ENCODE measurements at places on chromosomes 7 and 10.

DNA sequence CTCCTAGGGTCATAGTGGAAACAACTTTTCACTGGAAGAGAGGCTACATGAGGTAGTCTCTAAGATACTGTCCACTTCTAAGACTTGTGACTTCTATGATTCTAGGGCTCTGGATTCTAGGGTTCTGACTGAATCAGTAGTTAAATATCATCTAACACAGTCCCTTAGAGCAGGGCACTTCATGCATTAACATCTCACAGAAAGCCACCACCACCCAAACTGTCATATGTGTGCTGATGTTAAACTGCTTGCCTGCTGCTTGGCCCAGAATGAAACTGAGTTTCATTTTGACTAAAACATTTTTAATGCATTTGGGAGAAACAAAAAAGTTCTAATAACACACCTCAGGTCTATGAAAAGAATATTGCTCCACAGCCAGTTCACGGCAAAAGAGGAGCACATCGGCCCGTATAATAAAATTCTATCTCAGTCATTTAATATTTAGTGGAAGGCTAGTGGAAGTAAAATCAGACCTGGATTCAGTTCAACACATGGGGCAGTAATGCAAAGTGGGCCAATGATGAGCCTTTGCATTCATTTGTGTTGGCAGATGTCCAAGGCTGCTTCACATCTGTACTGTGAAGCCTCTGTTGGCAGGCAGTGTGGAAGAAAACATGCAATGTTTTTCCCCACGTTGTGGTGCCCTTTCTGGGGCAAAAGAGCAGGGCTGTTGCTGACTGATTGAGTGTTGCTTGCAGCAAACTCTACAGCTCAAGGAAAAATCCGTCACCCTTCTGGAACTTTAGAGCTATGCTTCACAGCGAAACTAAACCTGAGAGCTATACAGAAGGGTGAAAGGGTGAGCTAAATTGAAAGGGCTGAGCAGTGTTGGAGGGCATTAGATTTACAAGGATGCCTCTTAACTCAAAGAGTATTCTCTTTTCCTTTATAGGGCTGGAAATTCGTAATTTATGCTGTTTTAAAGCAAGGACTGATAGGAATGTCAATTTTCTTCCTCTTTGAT, 33.5 kb upstream of the AUTS2 start:
- DNase-seq: no peak

GRCh38 chr7:112084520-112084971, 121.7 kb downstream of the DOCK4 start:
- DNase-seq: no peak

GRCh38 chr10:13412894-13413293, 64.8 kb upstream of the SEPHS1 start:
- no peak for DNase-seq

DNA sequence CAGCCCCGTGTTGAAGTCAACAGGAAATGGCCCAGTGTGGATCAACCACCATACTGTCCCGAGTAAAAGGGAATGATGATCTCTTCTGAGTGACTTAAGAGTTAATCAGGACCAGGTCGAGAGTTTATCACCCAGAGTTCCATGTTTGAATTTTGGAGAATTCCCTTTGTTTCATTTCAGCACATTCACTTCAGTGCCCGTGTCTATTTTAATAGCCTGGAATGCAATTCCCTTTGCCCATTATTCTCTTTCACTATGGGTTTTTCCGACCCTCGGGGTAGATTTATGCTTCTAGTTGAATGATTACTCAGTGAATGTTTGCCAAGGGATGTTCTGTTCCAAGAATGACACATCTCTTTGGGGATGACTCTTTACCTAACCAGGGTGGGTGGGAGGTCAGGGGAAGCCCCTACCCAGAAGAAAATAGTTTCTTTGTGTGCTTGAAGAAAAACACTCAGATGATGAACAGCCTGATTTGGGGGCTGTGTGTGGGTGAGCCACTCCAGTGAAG, 594.9 kb downstream of the INHBA start:
- DNase-seq: no peak

GRCh38 chr10:94192333-94192732, 170.4 kb downstream of the NOC3L start:
- no peak for DNase-seq

DNA sequence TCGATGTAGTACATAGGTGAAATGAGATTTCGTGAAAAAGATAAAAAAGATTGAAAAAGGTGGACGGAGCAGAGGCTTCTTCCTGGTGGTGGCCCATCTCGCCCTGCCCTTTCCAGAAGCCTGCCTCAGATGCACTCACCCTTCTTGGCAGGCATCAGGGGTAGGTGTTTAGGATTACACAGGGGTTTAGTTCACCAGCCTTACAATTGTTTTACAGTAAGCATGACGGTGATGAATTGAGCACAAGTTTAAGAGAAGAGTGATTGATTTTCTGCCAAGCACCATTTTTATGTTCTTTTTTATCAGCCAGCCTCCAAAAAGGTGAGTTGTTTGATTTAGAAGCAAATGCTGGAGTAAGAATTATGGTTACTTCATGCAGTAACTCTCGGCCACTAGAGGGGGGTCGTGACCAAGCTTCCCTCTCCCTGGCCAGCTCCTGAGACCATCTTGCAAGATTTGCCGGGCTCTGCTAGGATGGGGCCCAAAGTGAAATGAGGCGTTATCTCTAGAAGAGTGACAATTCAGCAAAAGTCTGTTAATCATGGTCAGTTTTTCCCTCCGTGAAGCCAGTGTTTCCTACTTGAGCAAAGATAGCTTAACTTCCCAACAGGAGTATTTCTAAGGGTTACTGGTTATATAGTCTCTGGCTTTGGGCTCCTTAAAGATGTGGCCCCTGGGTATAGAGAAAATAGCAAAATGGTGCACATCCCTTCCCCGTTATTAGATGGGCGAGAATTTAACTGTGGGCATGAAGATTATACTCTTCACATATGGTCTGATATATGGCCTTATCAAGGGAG, 228.8 kb downstream of the BMPER start:
- no peak for DNase-seq

- no peak for DNase-seq
Observed at GRCh38 chr10:68133523-68133922, 24.2 kb downstream of the MYPN start.

- DNase-seq: no peak
Observed at GRCh38 chr7:108236681-108237415, 106.7 kb upstream of the LAMB4 start.

GRCh38 chr7:131664570-131664969, 108.1 kb upstream of the PODXL start:
- DNase-seq: no peak

GRCh38 chr7:22052674-22053365, 107.1 kb upstream of the CDCA7L start:
- no peak for DNase-seq

DNA sequence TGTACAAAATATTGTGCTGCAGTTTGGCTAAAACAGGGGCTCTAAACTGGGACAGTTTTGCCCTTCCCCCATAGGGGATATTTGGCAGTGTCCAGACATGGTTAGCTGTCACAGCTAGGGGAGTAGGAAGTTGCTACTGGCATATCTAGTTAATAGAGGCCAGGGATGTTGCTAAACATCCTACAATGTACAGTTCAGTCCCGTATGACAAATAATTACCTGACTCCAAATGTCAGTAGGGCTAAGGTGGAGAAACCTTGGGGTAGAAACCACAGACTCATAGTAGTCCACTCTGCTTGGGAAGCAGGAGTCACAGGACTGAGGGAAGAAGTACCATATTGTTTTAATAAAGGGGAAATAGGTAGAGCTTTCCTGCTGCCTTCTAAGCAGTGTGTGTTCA, 39.8 kb downstream of the WBP1L start:
- no peak for DNase-seq

DNA sequence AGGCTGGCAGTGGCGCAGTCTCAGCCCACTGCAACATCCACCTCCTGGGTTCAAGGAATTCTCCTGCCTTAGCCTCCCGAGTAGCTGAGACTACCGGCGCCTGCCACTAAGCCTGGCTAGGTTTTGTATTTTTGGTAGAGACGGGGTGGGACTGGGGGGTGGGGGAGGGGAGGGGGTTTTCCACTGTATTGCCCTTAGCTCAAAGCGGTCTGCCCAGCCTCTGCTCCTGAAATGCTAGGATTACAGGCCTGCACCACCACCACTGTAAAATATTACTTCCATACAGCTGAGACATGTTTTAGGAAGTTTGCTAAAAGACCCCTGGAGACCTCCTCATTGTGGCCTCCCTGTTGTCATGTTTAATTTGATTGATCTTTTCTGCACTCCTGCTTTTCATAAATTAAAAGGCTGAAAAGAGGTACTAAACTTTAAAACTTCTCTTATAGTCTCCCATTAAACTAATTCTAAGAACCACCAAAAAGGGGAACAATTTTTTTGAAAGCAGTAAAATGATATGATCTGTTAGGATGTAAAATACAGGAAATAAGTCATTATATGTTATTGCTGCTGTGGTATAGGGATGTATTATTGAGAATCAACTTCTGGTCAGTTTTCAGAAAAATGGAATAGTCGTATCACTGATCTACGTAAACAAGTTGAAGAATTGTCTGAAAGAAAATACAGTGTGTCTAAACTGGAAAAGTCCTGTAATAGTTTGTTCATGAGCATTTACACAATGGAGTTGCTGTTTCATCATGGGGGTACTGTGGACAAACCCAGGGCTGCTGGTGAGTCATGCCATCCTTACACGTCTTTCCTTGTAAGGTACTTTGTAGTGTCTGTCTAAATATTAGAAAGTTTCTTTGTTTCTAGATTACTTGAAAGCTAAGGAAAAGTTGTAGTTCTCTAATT, 72.9 kb upstream of the TMEM248 start:
- no peak for DNase-seq

DNA sequence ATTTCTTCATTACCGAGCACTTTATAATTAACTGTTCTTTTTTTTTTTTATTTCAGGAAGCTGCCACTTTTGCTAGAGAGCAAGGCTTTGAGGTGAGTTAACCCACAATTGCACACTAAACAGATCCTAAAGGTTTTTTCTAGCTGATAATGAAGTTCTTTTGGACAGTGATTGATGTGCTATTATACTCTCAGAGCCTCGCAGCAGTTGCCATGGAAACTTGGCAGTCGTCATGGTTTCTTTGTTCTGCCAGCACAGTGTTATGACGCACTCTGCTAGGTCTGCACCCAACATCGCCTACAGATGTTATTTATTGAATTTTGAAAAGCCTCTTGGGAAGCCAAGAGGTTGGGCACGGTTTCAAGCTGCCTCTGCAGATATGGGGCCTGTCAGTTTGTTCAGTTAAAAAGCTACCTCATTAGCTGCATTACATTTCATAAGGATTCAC, 237.2 kb upstream of the KAT6B start:
- DNase-seq: peak; percentile 93

GRCh38 chr7:30896783-30897637, 14.6 kb upstream of the AQP1 start:
- no peak for DNase-seq

- DNase-seq: no peak
Observed at GRCh38 chr7:24778543-24779282, 21.4 kb upstream of the GSDME start.

DNA sequence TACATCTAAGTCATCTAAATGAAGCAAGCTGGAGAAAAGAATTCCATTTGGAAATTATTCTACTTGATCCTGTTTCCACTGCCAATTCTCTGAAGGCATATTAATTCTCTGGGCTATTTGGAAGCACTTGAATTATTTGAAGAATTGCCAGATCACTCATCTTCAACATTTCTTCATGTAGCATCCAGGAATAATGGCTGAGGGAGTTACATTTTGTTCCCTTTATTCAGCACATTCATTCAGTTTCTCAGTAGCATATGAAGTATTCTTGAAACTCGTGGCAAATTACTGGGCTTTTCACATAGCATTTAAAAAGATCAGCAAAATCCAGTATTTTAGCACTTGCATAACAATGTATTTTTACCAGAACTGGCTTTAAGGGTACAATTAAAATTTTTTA, 127.1 kb upstream of the VIPR2 start:
- DNase-seq: no peak

DNA sequence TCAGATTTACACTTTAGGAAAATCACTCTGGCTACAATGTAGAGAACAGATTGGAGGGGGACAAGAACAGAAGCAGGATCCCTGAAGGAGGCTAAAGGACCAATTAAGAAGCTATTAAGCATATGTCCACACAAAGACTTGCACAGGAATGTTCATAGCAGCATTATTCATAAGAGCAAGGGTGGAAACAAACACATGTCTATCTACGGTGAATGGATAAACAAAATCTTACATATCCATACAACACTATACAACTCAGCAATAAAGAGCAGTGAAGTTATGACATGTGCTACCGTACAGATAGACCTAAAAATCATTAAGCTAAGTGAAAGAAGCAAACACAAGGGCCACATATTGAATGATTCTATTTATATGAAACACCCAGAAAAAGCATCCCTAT, 10.4 kb downstream of the CHCHD3 start:
- DNase-seq: no peak

DNA sequence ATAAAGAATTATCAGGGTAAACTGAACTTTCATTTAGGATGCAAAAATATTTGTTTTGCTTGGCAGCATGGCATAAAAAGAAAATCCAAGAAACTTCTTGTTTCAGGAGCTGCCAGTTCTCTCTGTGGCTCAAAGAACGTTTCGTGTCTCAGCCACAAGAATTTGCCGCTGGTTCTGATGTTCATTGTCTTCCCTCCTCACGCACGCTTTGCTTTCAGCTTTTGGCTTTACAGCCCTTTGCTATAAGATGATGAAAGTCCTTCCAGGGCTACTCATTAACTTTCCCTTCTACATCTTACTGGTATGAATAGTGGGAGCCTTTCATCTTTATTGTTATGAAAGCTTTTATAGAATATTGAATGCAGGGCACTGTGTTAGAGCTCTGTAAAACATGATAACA, 124.7 kb downstream of the BICC1 start:
- DNase-seq: no peak

GRCh38 chr7:71705217-71705616, 573.3 kb downstream of the GALNT17 start:
- no peak for DNase-seq

DNA sequence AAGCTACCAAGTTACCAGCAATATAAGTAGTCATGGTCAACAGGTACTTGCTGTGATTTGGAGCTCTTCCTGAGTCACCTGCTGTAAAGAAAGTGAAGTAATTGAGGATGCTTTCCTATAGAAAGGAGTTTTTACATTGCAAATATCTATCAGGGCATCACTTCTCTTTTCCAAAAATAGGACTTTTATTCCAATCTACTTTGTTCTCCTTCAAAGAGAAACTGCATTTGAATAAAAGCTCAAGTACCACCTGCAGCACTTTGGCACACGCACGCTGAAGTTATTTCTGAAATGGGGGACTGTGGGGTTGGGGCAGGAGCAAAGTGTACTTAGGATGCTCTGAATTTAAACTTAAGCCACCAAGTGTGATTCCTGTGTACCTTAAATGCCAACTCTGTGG, 81.8 kb upstream of the PRKAR2B start:
- DNase-seq: no peak

DNA sequence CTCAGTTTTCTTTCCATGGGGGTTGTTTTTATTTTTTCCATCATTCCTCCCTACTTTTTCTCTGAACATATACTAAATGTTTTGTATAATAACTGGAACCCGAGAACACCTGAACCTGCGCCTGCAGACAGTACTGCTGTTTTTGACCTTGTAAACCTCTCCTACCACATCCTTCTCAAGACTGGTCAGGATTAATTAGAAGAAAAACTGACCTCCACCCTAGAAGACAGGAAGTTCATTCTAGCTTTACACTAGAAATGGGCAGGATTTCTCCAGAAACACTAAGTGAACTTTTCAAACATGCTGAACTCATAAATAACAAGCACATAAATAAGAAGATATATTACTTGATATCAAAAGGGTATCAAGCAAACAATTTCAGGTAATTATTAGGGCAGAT, 751 bp upstream of the HYCC1 start:
- DNase-seq: no peak

GRCh38 chr10:89159316-89159715, 47.8 kb downstream of the CH25H start:
- DNase-seq: no peak

- DNase-seq: no peak
Observed at GRCh38 chr7:54785261-54785660, 26.2 kb upstream of the SEC61G start.
